ENCODE measurements at places on chromosomes 2 and 18.

DNA sequence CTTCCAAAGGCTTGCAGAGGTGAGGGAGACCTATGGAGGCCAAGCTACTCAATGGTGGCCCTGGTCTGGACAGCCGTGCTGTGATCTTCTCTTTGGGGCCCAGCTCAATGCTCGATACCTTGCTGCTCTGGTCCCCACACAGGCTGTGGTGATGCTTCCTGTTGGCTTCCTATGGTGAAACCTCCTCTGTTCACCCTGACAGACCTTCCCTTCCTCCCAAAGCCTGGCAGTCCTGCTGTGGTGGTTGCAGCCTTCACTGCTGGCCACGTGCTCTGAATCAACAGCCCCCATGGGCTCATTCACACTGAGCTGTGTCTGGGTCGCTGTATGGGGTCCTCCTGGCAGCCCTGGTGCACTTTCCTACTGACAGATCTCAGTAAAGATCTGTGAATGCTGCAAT lies 31.0 kb upstream of the GALR1 start:
- DNase-seq, result no peak

DNA sequence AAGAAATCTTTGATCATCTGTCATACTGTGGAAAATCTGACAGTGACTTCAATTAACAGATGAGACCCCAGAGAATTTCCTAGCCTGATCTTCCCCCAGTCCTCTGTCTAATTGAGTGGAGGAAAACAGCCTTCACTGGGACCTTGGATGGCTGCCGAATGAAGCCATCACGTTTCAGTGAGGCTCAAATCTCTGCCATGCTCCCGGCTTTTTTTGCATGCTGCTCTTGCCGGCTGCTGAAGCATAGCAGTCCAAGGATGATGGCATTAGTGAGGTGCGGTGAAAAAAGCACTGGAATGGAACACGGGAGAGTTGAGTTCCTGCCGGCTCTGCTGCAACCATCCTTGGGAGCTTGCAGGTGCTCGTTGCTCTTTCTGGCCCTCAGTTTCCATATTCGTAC lies 430.5 kb downstream of the SLC4A3 start:
- DNase-seq, result no peak

DNA sequence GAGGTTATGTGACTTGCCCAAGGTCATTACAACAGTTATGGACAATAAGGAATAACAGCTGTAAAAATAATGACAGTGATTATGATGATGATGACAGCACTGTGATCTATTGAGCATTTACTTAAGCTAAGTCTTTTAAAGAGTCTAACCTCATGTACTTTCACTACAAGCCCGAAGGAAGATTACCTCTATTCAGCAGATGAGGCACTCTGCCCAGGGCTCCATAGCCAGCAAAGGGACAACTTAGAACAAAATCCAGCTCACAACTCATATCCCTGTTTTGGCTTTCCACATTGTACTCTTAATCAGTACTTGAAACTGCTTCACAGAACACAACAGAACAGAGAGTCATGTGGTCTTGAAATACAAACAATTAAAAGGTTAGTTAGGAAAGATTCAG lies 290.2 kb downstream of the ZNF385B start:
- no peak for DNase-seq

DNA sequence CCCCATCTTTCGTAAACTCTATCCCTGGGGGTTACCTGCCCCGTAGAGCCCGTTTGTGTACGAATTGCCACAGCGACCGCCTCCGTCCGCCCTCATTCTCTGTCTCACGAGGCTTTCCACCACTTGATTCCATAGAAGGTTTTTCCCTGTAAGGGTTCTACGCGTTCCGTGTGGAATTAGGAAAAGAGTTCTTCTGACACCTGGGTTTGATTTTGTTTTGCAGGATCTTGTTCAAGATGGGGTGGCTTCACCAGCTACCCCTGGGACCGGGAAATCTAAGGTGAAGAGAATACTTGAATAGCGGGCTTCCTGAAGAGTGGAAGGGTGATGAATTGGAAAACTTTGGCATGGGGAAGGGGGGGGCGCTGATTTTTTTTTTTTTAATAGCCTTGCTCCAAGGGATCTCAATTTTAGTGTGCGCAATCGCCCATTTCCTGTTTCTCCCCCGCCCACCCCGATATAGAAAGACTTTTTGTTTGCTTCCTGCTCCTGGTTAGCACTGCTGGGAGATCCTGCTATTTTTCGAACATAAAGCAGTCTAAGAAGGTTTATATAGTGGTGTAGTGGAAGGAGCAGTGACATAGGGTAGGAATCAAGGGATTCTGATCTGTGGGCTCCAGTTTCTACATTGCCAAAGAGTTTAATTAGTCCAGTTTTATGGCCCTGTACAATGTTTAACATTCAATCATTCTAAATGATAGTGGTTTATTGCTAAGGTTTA lies 564 bp downstream of the GCC2 start:
- DNase-seq, result peak; percentile 26

DNA sequence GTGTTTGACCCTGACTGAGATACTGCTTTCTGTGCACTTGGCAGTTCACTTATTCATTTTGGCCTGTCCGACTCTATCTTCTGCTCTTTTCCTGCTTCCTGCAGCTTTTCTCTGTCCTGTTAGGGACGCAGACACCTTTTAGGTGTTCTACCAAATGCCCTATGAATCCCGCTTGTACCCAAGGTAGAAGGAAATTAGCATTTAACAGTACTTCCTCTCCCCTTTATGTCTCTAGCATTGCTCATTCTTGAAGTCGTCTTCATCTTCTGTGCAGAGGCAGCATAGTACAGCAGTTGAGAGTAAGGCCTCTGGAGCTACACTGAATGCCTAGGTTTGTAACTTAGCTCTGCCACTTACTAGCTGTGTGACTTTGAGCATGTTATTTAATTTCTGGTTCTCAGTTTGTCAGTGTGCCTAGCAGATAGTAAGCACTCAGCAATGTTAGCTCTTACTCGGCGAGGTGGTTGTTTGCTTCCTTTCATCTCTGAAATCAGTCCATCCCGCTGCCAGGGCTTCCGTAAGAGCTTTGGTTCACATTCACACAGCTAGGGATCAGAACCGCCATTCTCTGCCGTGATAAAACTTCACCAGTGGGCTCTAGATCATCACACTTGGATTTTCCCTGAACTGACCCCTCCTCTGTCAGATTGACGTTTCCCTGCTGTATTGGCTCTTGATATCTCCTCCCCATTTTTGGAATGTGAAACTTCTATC lies 1.4 kb downstream of the CCT7 start:
- no peak for DNase-seq

DNA sequence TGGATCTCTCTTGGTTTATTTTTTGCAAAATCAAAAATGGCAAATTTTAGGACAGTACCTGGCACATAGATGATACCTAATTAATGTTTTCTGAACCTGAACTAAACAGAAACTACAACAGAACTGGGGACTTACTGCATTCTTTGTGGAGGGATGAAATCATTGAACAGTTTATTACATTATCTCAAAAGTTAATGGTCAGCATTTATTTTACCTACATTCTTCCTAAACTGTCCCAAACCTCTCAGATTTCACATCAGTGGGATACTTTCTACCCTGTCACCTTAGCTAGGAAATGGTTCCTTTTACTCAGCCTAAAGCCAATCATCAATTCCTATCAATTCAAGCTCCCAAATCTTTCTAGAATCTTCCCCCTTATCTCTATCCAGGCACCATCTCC lies 10.3 kb downstream of the NIF3L1 start:
- DNase-seq, result no peak

GRCh38 chr2:69914950-69915945 lies at the start of gene MXD1:
MXD1 (plus strand) TSS chr2:69915109; CDS start chr2:69915331, 222 bp downstream.
- DNase-seq, result no peak

GRCh38 chr2:67646714-67647333 lies 249.7 kb downstream of the ETAA1 start:
- no peak for DNase-seq

- no peak for DNase-seq
These were observed 32.9 kb downstream of the XDH start for GRCh38 chr2:31381601-31382000.
